ENCODE measurements at places on chromosomes 16 and 17. TPM values are rescaled to one million over a fixed set of nuclear protein-coding genes. Genes with fewer than 3 reads are reported as not detected.

DNA sequence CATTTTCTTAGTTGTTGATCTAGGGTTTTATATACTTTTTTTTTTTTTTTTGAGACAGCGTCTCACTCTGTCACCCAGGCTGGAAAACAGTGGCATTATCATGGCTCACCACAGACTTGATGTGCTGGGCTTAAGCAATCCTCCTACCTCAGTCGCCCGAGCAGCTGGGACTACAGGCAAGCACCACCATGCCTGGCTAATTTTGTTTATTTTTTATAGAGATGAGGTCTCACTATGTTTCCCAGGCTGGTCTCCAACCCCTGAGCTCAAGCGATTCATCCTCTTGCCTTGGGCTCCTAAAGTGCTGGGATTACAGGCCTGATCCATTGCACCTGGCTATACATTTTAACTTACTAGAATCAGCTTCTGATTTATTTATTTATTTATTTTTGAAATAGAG lies 34.2 kb upstream of the ATP2A3 start:
- ATAC-seq: no peak

PRSS22 gene
- not detected for total RNA-seq

HS3ST2 gene
- total RNA-seq: 1.0 TPM

DNA sequence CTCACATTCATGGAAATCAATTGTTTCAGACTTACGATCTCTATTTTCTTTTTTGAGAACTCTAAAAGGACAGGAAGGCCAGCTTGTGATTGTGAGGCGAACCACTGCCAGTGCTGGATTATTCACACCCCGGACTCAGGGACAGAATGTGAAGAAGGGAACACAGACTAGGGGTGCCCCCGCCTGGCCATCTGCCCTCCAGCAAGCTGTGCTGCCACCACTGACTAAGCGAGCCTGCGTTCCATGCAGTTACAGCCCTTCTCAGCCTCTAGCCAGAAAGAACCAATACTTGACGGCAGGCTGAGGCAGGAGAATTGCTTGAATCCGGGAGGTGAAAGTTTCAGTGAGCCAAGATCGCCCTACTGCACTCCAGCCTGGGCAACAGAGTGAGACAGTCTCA lies 2.8 kb downstream of the HAGH start:
- ATAC-seq: no peak

GRCh38 chr16:31130899-31131298 lies 4.6 kb downstream of the PRSS8 start:
- ATAC-seq: no peak

- no peak for ATAC-seq
These were observed 141.7 kb upstream of the ANKFN1 start for GRCh38 chr17:56011406-56012131.

PABPN1L gene
- total RNA-seq: not detected

DNA sequence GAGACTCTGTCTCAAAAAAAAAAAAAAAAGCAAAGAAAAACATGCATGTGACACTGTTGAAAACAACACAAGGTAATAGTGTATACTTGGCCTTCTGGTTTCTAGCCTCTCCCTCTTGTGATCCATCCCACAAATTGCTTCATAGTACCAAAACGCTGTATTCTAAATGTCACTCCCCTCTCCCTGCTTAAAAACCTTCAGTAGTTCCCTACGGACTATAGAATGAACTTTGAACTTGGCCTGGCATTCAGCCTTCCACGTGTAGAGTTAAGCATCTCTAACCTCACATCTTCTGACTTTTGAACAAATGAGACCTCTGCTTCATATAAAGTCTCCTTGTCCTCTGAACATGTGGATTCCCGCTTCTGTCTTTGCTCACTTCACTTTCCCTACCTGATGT lies 5.1 kb downstream of the ZNF821 start:
- ATAC-seq: no peak

DNA sequence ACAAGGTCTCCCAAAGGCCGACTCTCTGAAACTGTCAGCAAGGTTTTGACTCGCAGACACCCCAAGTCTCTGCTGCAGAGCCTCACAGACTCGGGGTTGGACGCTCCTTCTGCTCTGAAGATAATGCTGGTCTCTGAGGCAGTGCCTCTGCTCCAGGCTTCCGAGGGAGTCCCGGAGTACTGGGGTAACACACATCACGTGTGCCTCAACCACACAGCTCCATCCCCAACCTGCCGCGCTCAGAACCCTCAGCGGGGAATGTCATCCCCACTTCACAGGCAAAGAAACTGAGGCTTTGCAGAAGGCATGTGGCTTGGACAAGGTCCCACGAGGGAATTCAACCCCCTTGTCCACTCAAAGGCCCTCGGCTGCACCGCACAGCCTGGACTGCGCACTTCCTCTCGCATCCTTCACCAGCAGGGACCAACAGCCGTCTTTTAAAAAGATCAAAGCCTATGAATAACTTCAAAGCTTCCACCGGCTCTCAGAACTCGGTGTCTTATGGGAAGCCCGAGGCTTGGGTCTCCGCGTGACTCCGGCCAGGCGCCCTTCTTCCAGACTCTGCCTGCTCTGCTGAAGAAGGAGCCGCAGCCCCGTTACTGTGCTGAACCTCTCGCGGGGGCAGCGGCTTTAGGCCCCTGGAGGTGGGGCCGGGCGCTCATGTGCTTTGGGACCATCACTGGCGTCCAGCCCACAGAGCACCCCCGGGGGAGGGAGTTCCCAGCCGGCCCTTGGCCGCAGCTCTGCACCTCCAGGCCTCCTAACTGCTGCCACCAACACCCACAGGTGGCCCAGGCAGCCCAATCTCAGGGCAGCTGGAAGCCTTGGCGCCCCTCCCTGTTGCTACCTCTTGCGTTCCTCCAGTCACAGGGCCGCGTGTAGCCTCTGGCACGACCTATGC lies 2.2 kb downstream of the TMEM204 start:
- ATAC-seq: no peak

DNA sequence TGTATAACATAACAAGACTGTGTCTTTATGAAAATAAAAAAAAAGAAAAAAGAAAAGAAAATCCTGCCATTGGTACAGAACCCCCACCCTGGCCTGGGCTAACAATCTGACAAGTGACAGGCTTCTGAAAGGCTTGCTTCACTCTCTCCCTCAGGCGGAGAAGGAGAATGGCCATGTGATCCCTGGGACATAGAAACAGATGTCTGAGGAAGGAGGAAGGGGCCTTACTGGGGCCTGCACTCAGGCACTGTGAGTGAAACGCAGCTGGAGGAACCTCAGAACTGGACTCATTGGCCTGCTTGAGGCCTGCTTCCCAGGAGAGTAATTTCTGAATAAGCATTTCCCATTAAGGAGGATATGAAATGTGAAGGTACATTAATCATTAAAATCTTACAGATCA lies 17.5 kb downstream of the MAP3K14 start:
- peak; percentile 92 for ATAC-seq

ZC3H7A gene
- total RNA-seq: 46.1 TPM

DNA sequence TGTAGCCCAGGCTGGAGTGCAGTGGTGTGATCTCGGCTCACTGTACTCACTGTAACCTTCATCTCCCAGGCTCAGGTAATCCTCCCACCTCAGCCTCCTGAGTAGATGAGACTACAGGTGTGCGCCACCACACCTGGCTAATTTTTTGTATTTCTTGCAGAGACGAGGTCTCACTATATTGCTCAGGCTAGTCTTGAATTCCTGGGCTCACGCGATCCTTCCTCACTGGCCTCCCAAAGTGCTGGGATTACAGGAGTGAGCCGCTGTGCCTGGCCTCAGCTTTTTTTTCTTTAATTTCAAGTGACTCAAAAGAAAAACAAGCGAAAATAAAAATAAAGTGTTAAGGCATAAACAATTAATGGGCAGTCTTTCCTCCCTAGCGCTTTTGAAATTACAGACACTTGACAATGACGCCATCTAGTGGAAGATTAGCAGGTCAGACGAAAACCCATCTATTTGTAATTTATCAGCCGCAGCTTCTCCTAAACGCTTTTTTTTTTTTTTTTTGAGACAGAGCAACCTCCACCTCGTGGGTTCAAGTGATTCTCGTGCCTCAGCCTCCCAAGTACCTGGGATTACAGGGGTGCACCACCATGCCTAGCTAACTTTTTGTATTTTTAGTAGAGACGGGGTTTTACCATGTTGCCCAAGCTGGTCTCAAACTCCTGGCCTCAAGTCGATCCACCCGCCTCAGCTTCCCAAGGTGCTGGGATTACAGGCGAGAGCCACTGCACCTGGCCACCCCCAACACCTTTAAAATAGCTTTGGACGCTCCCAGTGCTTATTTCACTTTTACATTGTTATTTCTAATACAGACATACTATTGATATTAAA lies 28.1 kb upstream of the PECAM1 start:
- ATAC-seq: no peak

PLCG2 gene
- 0.66 TPM for total RNA-seq

GRCh38 chr17:18994631-18995030 lies 9.9 kb downstream of the FAM83G start:
- no peak for ATAC-seq

Measured in motor neuron (in vitro differentiated cells).